NCI-H748 treated with DMSO at 0.1 percent for 48 hours (cell line): ENCODE measurements at places on chromosomes 3 and 15.

DNA sequence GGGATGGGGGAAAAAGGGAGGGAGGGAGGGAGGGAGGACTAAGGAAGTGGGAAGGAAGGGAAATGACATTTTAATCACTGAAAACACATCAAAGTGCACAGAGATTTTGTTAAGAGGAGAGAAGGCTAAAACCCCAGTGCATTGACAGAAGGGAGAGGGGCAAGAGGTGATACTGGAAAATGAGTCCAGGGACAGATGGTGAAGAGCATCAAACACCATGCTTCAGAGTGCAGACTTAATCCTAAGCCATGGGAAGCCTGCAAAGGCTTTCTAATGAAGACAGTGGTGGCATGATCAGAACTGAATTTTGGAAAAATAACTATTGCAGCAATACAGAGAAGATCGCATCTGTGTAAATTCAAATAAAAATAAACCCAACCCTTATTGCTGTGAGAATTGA, 41.8 kb downstream of the HGD start:
- no peak for DNase-seq

DNA sequence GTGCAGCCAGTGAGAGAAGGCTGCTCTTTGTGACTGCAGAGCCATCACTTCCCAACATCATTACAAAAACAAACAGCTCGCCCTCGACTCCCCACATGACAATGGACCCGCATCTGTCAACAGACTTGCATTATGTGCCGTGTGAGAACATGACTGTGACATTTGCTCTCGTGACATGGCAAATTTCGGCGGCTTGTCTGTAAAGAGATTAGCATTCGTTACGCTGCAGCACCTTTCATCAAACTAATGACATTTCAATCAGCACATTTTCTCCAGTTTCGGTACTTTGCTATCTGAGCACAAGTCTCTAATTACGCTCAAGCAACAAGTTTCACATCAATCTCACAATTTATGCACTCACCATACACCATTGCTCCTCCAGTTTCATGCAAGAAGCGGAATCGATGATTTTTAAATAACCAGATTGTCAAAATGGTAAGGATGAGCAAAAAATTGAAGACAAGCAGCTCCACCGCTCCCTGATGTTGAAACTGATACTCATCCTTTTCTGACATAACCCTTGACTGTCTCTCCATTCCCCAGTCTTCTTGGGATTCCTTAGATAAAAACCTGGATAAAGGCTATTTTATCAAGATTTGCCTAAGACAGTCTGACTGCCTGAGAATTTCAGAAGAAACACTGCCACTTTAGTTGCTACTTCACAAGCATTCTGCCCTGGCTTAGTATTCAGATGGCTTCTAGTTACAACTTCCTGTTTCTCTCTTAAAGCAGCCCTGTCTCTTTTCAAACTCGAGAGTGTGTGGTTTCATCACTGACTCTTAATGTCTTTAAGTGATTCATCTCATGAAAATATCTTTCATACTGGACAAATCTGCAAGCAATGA, at the start of gene SLC9A9:
Gene SLC9A9, minus strand, starts transcription at position 682 of the 845 bp plus-strand sequence. Its CDS starts 146 bp downstream, at position 536.
- DNase-seq: peak; percentile 26

- DNase-seq: no peak
Measured at GRCh38 chr3:189286188-189286587, 114.4 kb downstream of the TPRG1 start.

DNA sequence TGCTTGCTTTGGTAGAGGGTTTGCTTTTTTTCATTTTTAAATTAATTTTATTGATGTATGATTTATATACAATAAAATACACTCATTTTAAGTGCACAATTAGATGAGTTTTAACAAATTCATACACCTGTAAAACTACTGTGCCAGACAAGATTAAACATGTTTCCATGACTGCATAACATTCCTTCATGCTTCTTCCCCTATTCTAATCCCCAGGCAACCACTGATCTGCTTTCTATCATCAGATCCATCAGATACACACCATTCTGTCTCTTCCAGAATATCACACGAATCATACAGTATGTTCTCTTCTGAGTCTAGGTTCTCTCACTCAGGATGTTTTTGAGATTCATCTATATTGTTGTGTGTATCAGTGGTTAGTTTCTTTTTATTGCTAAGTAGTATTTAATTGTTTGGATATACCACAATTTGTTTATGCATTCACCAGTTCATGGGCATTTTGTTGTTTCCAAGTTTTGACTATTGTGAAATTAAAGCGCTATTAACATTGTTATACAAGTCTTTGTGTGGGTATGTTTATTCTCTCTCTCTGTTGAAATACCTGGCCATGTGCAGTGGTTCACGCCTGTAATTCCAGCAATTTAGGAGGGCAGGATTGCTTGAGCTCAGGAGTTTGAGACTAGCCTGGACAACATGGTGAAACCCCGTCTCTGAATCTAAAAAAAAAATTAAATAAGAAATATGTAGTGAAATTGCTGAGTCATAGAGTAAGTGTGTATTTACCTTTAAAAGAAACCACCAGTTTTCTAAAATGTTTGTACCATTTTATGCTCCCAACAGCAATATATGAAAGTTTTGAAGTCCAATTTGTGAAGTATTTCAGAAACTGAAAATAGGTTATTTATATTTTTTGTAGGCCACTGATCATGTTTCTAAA, 7.0 kb upstream of the TFG start:
- DNase-seq: no peak

DNA sequence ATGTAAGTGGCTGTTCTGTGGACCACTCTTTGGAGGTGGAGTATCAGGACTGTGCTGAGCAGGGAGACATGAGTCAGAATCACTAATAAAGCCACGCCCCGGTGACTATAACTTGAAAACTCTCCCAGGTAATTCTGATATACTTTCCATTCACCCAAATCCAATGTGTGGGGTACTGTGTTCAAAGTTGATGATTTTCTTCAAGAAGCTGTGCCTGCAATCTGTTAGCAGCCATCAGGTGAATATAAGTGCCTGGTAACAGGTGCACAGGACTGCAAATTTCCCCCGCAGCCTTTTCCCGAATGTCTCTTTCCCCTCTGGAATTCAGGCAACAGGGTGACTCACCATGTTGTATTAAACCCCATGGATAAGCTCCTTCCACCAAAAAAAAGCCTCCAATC, 17.0 kb downstream of the MAGI1 start:
- no peak for DNase-seq

- DNase-seq: no peak
Measured at GRCh38 chr15:43927203-43927602, 100.4 kb downstream of the WDR76 start.

DNA sequence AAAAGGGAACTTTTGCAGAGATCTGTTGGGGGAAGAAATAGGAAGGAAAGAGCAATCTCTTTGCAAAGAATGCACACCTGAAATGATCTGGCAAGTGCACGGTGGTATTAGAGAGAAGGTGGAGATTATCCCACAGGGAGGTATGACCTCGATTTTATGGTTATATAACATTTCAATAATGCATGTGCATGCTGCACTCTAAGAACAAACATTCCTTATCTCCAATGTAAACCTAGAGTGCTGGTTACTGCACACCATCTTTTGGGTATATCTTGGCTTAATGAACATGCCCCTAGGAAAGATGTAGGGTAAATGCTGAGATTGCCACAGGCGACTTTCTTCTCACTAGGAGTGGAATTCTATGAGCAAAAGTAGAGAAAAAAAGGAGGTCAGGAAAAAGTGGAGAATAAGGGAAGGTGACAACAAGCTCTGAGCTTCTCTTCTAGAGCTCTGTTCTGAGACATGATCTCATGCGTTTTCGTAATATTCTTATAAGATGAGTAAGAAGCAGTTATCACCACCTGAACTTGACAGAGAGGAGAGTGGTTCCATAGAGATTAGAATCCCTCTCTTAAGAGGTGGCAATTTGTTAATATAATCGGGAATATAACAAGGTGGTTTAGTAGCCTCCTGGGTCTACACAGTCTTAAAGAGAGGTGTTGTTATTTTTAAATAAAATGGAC, 117.5 kb upstream of the TMC3 start:
- DNase-seq: no peak

DNA sequence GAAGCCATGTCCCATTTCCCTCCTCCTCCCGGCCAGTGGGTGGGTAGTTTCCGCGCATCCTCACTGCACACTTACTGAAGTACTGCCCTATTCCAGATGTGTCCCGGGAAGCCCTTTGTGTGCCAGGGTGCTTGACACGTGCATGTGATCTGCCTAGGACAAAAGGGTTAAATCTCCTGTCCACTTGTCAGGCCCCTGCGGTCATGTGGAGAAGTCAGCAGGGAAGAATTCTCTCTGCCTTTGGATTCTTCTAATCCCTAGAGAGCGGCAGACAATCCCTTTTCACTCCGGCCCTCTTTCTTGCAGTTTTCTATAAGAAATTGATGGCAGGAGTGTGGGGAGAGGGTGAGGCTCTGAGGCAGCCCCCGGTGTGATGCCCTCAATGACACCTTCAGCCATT, 19.8 kb downstream of the ST8SIA2 start:
- no peak for DNase-seq

- DNase-seq: no peak
Measured at GRCh38 chr3:18127174-18127858, 297.8 kb downstream of the SATB1 start.

- DNase-seq: no peak
Measured at GRCh38 chr3:128572644-128573105, 77.9 kb downstream of the RPN1 start.

DNA sequence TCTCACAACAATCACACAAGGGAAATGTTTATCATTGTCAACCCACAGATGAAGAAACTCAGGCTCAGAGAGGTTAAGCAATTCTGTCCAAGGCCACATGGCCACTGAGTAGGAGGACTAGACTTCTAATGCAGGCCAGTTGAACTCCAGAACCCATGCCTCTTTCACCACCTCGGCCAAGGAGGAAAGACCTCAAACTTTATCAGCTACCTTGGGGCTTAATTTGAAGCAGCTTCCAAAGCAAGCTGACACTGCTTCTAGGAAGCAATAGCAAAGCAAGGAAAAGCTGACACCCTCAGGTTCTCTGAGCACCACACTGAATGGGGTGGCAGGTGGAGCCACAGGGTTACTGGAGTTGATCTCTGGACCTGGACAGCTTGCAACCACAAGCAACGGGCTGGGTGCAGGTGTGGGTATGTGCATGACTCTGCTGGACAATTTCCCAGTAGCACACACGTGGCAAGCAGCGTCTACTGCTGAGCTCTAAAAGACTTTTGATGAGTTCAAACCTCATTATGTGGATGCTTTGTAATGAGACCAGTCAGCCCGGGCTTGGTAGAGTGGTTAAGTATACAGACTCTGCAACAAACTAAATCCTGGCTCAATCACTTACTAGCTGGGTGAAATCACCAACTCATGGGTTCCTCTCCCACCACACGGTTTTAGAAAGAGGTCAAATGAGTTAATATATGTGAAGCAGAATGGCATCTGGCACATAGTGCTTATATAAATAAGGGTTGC, 23.1 kb downstream of the CCNL1 start:
- no peak for DNase-seq

DNA sequence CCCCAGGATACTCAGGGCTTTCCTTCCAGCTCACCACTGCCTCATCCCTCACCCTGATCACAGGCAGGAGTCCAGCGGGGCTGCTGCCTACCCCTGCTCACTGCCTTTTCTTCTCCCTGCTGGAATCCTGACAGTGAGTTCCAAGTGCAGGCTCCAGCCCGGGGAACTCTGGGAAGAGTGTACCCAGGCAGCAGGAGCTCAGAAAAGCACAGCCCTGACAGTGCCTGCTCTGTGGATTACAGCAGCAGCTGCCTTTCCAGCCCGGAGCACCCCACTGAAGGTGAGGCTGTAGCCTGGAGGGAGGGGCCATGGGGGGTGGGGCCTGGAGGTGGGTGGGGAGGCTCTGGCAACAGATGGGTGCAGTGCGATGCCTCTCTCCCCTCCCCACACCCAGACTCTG, 6.1 kb upstream of the JMJD7 start:
- DNase-seq: no peak

GRCh38 chr3:97121386-97121785, 307.0 kb downstream of the EPHA6 start:
- DNase-seq: no peak

DNA sequence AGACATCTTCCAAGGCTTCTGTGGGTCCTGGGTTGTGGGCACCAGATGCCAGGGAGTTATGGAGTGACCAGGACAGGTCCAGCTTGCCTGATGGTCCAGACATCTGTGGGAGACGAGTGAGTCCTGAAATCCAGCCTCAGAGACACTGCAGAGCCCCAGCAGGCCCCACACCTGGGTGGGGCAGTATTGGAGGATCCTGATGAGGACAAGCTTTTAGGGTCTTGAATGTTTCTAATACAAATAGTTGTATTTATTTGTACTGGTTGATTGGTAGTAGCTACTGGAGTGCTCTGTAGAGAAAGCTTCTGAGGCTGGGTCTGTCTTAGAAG, 67.5 kb upstream of the PRR23C start:
- DNase-seq: no peak

DNA sequence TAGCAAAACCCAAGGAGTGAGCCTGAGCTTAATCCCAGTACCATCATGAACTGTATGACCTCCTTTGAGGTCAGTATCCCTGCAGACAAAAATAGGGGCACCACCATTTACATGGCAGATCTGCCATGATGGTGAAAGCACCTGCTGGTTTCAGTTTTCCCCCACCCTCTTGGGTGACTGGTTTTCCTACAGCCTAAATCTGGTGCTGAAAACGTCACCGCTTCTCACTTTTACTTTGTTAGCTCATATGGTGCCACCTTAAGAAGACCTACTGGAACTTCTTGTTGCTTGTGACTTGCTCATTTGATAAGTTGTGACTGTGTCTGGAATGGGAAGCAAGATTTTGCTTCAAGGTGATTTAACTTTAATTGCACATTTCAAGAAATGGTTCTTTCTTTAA, 5.1 kb downstream of the PPP1R2 start:
- no peak for DNase-seq

DNA sequence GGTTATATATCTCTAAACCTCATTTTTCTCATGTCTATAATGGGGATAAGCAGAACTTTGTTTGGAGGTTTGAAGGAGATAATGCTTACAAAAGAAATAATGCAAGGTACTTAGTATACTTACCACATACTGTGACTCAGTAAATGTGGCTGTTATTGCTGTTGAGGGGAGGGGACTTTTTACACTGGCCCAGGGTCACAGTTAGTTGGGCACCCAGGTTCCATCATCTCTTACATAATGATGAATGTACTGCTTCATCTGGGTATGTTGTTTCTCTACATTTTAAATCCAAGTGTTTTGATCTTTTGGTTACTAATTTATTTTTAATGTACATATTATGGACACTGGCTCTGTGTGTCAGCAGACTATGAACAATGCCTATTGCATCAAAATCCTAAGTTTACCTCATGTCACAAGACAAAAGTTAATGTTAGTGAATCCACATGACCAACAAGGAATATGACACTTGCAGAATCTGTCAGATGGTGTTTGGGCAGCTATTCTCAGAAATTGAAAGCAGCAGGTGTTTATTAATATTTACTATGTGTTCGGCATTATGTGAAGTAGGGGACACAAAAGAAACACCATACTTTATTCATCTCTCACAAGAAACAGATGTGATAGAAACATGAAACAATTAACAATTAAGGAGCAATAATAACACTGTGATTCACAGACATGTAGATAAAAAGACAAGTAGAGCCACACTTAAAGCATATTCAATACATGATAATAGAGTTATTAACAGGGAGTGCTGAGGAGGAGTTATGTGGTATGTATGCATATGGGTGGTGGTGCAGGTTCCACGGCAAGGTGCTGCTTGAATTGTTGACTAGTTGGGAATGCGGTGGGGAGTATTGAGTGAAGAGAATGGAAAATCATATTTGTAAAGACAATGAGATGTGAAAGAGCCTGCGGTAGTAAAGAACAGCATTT, 109.7 kb downstream of the GALK2 start:
- no peak for DNase-seq

- no peak for DNase-seq
Measured at GRCh38 chr3:183527428-183528379, 27.8 kb downstream of the KLHL6 start.

GRCh38 chr3:120469882-120470301, 19.1 kb upstream of the FSTL1 start:
- no peak for DNase-seq
